Amygdala (tissue), 56 donors: ENCODE measurements at places on chromosomes 1 and 21.

GRCh38 chr1:32939655-32940371 lies 24.8 kb downstream of the RNF19B start:
- no peak for DNase-seq

- no peak for DNase-seq
These were observed 53.0 kb upstream of the PRELP start for GRCh38 chr1:203422656-203423055.

GRCh38 chr1:7249516-7249915 lies 464.3 kb downstream of the CAMTA1 start:
- DNase-seq: no peak

DNA sequence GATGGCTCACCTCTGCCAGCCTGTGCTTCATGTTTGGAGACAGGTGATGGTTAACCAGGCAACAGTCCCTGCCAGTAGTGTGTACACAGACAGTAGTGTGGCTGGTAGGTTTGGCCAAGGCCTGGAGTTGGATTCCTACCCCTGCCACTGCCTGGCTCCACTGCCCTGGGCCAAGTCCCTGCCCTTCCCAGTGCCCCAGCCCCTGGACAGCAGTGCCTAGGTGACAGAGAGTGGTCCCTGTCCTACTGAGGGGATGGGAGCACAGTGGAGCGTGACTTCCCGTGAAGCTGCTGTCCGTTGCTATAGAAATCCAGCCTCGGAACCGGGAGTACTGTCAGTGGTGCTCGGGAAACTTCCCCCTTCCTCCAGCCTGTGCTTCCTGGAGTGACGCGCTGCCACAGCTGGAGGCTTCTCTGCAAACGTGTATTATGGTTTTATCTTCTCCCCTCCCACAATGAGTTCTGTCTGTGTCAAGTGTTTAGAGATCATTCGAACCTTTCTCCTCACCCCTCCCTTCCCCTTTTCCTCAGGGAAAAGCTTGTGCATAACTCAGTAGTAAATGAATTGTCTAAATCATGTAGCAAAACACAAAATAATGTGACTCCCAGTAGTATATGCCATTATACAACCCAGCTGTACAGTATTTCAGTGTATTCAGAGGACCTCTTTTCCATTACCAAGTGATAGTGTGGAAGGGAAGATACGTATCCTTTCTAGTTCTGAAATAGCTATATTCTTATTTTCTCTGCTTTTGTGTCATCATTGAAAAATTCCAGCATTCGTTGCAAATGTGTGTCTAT lies 73.4 kb downstream of the GALNT2 start:
- DNase-seq: no peak

- no peak for DNase-seq
These were observed 155.1 kb downstream of the COP1 start for GRCh38 chr1:176051902-176052518.

DNA sequence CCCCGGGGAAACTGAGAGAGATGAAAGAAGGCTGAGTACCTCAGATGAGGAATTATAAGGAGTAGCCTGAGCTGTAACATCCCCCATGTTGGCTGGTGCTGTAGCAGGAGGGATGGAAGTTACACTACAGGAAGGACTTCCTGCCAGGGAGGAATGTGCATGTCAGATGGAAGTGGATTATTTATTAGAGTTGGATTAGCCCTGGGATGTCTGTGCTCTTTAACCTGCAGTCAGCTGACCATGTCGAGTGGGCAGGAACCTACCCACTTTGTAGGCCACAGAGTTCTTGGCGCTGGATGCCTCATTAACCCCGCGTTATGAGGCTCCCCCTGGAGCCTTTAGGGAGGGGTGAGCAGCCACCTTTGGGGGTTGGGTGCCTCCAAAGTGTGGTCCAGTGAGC lies 757 bp upstream of the SEMA4A start:
- DNase-seq: no peak

DNA sequence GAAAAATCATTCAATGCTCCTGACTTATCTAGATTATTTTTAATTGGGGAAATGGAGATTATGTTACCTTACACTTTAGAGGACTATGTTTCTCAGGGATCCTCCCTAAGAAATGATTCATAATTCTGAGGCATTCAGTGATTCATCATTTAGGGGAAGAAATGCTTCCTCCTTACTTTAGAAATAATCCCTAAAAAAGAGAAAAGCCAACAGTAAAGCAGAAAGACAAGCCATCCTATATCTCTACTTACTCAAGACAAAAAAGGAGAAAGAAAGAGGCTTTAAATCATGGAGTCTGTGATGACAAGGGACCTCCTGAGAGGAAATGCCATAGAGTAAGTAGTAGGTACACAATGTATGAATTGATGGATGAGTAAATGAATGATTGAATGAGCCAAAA lies 137.0 kb downstream of the BRINP2 start:
- DNase-seq: no peak

DNA sequence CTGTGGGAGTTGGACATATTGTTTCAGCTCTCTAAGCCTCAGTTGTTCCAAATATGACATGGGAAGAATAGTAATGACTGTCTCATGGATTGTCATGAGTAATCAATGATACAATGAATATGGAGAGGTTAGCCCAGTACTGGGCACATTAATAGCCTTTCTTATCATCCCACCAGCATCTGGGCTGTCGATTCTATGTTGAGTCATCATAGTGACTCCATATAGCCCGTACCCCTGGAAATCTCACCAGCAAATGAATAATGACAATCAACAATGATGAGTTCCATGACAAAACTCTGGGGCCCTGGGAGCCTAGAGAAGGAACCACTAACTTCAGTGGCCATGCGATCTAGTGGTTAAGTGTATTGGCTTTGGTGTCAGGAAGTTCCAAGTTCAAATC lies 39.7 kb upstream of the GJB5 start:
- no peak for DNase-seq

- DNase-seq: no peak
These were observed 398.3 kb downstream of the DUSP10 start for GRCh38 chr1:221343607-221344006.

GRCh38 chr1:97803026-97803425 lies 117.8 kb downstream of the DPYD start:
- no peak for DNase-seq

DNA sequence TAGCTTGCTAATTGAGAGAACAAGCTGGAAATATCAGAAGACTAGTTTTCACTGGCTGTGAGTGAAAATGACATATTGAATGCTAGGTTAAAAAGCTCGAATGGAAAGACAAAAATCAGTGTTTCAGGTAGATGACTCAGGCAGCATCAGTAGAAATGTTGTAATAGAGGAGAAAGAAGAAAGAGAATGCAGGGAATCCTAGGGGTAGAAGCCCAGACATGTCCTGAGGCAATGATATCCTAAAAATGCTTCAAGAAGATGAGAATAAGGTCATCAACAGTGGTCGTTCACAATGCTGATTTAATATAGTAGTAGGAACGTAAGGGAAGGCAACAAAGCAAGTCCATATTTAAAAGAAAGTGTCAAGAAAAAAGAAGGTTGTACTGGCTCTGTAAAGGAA lies 96.7 kb upstream of the HP1BP3 start:
- DNase-seq: no peak

- DNase-seq: no peak
These were observed 9.2 kb downstream of the SLC2A1 start for GRCh38 chr1:42949312-42950115.

GRCh38 chr1:30415171-30415940 lies 308.0 kb downstream of the MATN1 start:
- no peak for DNase-seq

- no peak for DNase-seq
These were observed 2.2 kb upstream of the ARHGAP30 start for GRCh38 chr1:161071886-161072371.

- DNase-seq: no peak
These were observed 707 bp downstream of the PRCC start for GRCh38 chr1:156767879-156768604.

DNA sequence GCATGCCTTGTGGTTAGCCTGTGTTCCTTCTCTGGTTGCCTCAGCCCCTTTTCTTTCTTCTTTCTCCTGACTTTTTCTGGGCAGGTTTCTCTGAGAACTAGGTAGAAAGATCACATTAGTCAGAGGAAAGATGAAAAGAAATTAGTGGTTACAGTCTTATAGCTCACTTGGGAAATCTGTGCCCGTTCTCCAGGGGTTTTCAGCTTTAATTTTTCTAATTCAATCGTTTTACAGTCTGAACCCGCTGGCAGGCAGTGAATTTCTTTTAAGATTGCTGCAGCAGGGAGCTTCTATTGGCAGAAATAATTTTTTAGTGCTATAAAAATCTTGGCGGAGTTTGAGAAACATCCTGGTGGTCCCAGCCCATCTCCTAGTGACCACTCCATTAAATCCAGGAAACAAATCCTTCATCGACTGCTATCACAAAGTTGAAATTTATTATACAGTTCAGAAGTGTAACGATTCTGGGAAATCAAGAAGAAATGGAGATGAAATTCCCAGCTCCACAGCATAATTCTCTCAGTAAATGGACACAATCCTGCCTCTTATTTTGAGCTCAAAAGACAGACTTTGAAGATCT lies 113.1 kb downstream of the PCP4 start:
- DNase-seq: no peak

GRCh38 chr1:17912491-17912890 lies 157.4 kb downstream of the ACTL8 start:
- DNase-seq: no peak
